Muscle of back (tissue), 13 donors: ENCODE measurements at places on chromosomes 4 and X. TPM values are rescaled to one million over a fixed set of nuclear protein-coding genes. Genes with fewer than 3 reads are reported as not detected.
A peak's percentile ranks its signal among the peaks of the same experiment; 100 is the strongest.

DNA sequence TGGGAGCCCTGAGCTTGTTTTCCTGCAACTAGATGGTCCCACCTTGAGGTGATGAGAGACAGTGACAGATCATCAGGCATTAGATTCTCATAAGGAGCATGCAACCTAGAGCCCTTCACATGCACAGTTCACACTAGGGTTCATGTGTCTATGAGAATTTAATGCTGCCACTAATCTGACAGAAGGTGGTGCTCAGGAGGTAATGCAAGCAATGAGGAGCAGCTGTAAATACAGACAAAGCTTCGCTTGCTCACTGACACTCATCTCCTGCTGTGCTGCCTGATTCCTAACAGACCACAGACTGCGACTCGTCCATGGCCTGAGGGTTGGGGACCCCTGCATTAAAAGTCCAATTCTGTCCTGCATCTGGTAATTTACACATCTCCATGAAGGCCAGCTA lies 141.6 kb downstream of the KCNIP4 start:
- DNase-seq, result no peak

GRCh38 chrX:11611965-11612364 lies 53.8 kb downstream of the ARHGAP6 start:
- no peak for DNase-seq

GRCh38 chr4:128427832-128428366 lies 140.3 kb upstream of the PGRMC2 start:
- DNase-seq, result peak; percentile 45

DNA sequence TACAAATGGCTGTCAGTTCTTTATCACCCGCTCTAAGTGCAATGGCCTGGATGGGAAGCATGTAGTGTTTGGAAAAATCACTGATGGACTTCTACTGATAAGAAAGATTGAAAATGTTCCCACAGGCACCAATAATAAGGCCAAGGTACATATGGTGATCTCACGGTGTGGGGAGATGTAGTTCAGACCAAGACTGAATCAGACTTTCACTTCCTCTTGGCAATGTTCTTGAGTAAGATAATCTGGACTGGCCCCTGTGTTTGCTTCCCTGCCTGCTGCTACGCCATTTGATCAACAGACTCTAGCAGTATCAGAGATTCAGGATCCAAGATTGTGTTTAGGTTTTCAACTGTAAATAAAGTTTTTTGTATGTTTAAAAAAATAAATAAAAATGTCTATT lies 682.2 kb upstream of the AMOT start:
- no peak for DNase-seq

DNA sequence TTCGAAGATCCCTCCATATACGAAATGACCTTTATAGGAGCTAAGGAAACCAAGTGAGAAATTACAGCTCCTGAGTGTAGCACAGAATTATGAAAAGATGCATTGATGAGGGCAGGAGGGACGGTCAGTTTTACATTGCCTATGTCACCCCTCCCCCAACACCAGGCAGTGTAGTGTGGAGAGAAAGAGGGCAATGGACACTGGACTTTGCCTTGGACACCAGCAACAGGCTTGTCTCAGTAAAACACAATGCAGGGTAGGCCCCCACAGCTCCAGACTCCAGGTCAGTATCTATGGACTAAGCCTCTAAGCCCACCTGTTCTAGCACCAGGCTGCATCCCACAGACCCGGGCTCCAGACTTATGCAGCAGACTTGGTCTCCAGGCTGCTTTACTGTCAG lies 16.5 kb downstream of the APOOL start:
- no peak for DNase-seq

DNA sequence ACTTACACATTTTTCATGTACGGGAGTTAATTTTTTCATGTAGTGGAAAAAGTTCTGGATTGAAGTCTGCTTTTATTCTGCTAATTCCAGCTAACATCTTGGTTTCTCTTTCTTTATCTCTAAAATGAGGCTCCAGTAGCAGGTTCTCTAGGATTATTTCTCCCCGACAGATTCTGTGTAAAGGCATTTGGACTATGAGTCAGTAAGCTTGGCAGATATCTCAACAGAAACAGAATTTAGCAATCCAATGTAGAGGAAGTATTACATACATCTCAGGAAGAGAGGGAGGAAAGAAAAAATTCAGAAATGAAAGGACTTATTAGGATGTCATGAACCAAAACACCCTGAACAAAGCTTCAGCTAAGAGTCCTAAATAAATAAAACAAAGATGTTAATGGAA lies 1682.3 kb upstream of the TENM3 start:
- DNase-seq, result peak; percentile 9

- no peak for DNase-seq
Measured at GRCh38 chrX:122641826-122642225, 542.3 kb upstream of the GRIA3 start.

DNA sequence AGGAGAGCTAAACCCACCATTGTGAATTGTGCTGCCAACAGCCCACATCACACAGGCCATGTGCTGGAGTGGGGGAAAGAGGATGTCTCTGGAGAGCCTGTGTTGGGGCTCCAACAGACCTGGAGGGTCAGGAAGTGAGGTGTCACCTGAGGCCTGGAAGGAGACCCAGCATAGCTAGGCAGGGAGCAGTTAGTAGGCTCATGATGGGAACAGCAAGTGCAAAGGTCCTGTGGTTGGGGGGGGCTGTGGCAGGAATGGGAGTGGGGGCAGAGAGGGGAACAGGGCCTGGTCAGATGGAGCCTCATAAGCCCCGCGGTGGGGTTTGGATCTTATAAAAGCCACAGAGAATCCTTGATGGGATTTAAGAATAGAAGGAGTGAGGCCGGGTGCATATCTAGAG lies 35.9 kb upstream of the GPR78 start:
- DNase-seq, result no peak

DNA sequence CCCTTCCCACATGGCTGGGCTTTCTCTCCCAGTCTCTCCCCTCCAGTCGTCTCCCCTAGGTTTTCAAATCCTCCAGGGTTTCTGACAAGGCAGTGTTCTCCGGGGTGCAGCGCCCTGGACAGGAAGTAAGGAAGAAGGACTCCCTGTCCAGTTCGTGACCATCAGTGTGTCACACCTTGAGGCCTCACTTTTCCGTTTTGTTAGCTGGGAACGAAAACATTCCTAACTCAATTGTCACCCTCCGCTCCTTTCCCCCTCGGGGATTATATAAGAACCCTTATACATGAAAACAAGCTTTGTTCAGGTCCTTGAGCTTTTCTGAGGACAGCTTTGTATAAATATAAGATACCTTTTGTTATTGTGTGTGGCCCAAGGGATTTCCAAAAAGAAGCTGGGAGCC lies 92.1 kb downstream of the KDR start:
- DNase-seq, result no peak

- peak; percentile 72 for DNase-seq
Measured at GRCh38 chrX:56564164-56564885, 898 bp downstream of the UBQLN2 start.

GRCh38 chr4:57125996-57126395 lies 15.8 kb upstream of the IGFBP7 start:
- no peak for DNase-seq

GRCh38 chr4:156536661-156537060 lies 434.9 kb downstream of the PDGFC start:
- DNase-seq, result no peak

DNA sequence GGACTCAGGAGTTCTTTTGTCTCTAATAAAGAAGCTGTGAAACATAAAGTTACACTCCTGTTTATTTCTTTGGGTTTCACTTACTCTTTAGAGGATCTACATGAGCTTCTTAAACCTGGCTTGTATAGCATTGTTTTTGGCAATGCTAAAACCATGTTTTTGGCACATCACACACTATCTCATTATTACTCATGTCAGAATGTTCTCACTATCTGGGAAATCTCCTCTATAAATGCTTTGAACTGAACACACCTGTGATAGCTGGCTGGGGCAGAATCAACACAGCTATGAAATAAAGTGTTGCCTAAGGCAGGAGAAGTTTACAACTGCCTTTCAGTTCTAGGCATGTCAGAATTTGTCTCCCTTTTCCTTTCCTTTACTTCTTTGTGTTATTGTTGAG lies 52.6 kb downstream of the SULT1B1 start:
- no peak for DNase-seq

- peak; percentile 67 for DNase-seq
Measured at GRCh38 chr4:113684534-113685091, 76.9 kb downstream of the CAMK2D start.

DNA sequence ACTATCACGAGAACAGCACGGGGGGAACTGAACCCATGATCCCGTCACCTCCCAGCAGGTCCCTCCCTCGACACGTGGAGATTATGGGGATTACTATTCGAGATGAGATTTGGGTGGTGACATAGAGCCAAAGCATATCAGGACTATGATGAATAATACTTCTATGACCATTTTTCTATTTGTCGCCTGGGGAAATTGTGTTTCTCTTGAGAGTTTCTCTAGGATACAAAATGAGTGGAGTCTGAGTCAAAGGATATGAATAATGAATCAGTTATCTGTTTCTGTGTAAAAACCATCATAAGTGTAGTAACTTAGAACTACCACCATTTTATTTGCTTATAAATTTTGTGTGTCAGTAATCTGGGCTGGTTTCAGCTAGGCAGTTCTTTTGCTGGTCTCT lies 533.0 kb upstream of the ARX start:
- no peak for DNase-seq

DNA sequence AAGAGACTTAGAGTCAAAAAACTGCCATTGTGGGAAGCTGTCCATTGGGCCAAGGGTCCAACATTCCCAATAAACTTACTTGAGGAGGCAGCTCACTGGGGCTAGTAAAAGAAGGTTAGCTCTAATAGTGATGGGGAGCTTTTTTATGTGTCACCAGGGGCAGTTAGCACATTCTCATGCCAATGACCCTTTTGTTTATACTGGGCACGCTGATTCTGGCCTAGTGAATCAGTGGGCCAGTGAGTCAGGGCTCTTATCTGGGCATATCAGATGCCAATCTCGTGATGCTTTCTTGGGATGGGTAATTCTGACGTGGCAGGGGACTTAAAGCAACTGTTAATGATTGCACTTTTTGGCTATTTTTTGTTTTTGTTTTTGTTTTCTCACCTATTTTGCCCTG lies 27.8 kb downstream of the TCEAL1 start:
- no peak for DNase-seq

GRCh38 chrX:38664285-38664684 lies 102.9 kb downstream of the TSPAN7 start:
- peak; percentile 11 for DNase-seq

GRCh38 chr4:33467291-33467690 lies 2747.1 kb downstream of the PCDH7 start:
- no peak for DNase-seq

- DNase-seq, result no peak
Measured at GRCh38 chrX:19761554-19762295, 125.7 kb downstream of the SH3KBP1 start.

GRCh38 chrX:103817502-103817901 lies 14.6 kb downstream of the RAB9B start:
- DNase-seq, result peak; percentile 70

GRCh38 chrX:106894978-106895452 lies 8.1 kb downstream of the RIPPLY1 start:
- DNase-seq, result peak; percentile 41

DNA sequence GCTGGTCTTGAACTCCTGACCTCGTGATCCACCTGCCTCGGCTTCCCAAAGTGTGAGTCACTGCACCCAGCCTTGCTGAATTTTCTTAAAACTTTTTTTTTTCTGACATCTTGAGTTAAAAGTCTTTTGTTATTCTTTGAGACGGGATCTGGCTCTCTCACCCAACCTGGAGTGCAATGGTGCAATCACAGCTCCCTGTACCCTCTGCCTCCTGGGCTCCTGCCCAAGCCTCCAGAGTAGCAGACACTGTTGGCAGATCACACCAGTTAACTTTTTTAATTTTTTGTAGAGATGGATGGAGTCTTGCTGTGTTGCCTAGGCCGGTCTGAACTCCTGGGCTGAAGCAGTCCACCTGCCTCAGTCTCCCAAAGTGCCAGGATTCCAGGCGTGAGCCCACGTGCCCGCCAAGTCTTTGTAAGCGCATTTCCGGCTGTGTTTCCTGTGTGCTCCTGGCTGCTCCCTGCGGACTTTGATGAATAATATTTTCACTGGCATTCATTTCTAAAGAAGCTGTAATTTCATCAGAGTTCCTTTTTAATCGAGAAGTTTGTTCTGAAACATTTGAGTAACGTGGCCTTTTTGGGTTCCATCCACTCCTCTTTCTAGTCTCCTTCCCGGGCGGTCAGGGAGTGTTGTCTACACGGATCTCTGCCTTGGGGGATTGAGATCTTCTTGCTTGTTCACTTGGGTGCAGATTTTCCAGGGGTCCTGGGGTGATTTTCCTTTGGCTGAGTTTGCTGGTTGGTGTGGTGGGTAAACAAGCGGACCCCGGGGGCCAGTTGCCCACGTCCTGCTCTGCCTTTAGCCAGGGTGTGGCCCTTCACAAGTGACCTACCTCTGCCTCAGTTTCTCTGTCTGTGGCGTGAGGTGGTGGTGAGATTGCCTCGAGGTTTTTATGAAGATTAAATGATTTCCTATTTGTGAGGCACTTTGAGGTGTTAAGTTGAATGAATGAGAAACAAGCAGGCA lies 44.4 kb downstream of the PCGF3 start:
- no peak for DNase-seq

STAP1 gene
- 0.40 TPM for polyA plus RNA-seq

PHEX gene
- polyA plus RNA-seq, result 3.9 TPM

ATP2B3 gene
- 0.71 TPM for polyA plus RNA-seq

ADAM29 gene
- not detected for polyA plus RNA-seq

KCND1 gene
- polyA plus RNA-seq, result 0.91 TPM

SEC31A gene
- polyA plus RNA-seq, result 226 TPM

ADH1C gene
- 7.4 TPM for polyA plus RNA-seq

XAGE2 gene
- polyA plus RNA-seq, result not detected

SMIM31 gene
- polyA plus RNA-seq, result not detected

TRIM60 gene
- not detected for polyA plus RNA-seq

GPRIN3 gene
- 3.1 TPM for polyA plus RNA-seq

SULT1B1 gene
- polyA plus RNA-seq, result 0.59 TPM

ZC4H2 gene
- 14.5 TPM for polyA plus RNA-seq

MAGEA1 gene
- polyA plus RNA-seq, result not detected

GPR82 gene
- polyA plus RNA-seq, result not detected

CFAP47 gene
- polyA plus RNA-seq, result not detected

HSPA4L gene
- 8.8 TPM for polyA plus RNA-seq

ALAS2 gene
- 25.3 TPM for polyA plus RNA-seq

ATP1B4 gene
- 155 TPM for polyA plus RNA-seq

TSPAN7 gene
- polyA plus RNA-seq, result 130 TPM

MAOB gene
- polyA plus RNA-seq, result 1.3 TPM

STBD1 gene
- 44.6 TPM for polyA plus RNA-seq

PDZD11 gene
- 40.6 TPM for polyA plus RNA-seq
